Activated CD8-positive, alpha-beta memory T cell treated with anti-CD3 and anti-CD28 coated beads for 1 hour (primary cell): ENCODE measurements at places on chromosomes 12 and 14.

DNA sequence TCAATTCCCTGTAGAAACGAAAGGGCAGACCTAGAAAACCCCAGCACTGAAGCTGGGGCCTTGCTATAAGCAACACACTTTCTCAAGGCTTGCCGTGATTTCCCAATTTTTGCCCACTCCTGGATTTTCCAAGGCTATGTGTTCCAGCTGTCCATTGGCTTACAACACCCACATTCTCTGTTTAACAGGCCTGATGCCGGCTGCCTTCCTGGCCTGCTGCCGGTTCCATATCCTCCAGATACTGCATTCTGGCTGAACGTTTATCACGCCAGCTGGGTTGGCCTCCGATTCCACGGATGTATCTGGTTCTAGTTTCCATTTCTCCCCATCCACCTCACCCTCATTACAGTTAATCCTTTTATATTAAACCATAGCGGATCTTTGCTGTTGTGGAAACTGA lies 2.0 kb upstream of the PCNX1 start:
- DNase-seq: no peak

- peak; percentile 34 for DNase-seq
These were observed 115.9 kb upstream of the TMPO start for GRCh38 chr12:98399532-98399931.

GRCh38 chr14:102911991-102912761 lies 10.3 kb upstream of the AMN start:
- DNase-seq: no peak

DNA sequence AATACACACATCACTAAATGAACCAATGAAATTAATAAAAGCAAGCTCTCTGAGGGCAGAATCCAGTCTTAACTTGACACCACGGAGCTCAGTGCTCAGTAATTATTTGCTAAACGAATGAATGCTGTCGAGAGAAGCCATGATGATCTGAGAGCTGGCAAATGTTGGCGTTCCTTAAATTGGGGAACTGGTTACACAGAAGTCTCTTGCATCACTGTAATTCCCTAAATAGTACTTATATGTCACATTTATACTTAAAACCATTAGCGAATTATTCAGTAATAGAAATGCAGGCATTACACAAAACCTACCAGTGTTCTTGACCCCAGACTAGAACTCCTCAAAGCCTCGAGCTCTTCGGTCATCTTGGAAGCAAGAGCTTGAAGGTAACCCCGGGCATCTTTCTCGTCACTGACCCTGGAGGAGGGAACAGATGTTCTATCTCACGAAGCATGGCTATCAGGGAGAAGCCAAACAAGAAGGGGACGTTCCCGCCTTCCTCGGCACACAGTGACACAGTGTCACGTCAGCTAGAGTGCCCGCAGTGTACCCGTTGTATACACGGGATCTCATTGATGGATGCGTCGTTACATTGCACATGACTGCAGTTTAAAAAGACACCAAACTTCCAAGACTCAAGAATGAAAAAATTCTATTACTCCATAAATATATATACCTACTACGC lies 43.6 kb downstream of the AMN start:
- DNase-seq: no peak

DNA sequence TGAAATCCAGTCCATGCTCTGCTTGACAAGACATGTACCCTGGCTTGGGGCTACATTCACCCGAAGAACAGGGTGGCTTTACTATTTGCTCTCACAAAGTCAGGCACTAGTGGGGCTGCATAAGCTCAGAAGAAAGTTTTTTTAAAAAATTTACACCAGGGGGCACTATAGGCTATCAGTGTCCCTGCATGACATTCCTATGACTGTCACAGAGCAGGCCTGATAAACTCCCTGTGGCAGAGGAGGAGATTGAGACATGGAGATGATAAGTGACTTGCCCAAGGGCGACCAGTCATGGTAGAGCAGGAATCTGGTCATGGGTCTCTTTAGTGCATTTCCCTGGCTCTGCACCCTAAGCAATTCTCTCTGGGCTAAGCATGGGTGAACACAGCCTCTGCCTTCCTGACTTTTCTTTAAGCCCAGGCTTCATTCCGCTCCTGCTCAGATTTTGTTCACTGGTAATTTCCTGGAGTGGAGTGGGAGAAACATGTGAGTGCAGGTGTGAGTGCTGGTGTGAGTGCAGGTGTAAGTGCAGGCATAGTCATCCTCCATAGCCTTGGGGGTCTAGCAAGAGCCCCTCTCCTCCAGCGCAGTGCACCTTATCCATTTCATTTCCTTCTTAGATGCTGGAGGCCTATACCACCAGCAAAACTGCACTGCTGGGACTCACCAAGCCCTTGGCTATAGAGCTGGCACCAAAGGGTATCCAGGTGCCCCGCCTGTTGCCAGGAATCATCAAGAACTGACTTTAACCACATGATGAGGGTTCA lies 91.6 kb downstream of the DHRS2 start:
- no peak for DNase-seq

GRCh38 chr14:68589447-68590200 lies 203.2 kb downstream of the ZFP36L1 start:
- no peak for DNase-seq

DNA sequence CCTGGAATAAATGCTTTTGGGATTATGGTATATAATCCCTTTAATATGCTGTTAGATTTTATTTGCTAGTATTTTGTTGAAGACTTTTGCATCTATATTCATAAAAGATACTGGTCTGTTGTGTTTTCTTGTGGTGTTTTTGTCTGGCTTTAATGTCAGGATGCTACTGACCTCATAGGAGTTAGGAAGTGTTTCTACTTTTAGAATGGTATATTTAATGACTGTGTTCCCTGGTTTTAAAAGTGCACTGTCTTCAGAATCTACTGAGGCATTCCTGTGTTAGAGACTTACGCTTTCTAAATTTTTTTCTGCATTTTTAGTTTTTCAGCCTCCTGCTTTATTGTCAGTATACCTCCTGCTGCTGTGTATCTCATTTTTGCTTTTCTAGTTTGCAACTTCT lies 51.6 kb downstream of the ARHGAP5 start:
- no peak for DNase-seq

GRCh38 chr14:32430326-32430725 lies 101.2 kb downstream of the AKAP6 start:
- DNase-seq: no peak

DNA sequence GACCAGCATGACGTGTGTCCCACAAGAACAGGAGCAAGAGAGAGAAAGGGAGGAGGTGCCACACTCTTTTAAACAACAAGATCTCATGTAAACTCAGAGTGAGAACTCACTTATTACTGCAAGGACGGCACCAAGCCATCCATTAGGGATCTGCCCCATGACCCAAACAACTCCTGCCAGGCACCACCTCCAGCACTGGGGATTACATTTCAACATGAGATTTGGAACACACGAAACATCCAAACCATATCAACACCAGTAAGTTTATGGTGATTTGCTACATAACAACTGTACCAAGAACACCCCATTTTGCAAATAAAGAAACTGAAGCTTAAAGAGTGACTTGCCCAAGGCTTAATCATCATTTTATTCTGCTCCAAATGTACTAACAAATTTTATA lies 23.7 kb upstream of the OR6J1 start:
- DNase-seq: no peak

DNA sequence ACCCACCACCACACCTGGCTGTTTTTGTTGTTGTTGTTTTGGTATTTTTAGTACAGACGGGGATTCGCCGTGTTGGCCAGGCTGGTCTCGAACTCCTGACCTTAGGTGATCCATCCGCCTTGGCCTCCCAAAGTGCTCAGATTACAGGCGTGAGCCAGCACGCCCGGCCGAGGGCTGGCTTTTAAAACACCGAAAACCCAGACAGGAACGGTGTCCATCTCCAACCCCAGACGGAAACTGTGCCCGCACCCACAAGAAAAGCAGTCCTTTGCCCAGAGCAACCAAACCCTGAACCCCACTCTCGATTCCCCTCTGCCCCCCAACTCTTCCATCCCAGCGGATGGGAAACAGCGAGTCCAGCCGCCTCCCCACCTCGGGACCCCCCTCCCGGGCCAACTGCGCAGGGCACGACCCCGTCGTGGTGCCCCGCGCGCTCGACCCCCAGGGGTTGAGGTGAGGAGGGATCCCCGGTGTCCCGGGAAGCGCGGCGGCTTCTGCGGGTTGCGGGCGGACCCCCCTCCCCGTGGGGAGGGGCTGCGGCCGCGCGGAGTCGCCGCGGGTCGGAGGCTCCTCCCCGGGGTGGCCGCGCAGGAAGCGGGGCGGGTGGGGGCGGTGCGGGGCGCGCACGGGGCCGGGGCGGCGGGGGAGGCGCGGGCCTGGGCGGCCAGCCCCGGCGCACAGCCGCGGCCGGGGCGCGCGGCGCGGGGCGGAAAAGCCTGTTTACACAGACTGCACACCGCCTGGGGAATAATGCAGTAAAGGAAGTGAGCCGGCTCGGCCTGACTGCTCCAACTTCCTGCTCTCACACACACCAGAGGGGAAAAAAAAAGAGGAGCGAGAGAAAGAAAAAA lies at the start of gene ELK3:
ELK3 (plus strand) TSS at position 651 of the 851 bp plus-strand sequence.
- peak; percentile 31 for DNase-seq

DNA sequence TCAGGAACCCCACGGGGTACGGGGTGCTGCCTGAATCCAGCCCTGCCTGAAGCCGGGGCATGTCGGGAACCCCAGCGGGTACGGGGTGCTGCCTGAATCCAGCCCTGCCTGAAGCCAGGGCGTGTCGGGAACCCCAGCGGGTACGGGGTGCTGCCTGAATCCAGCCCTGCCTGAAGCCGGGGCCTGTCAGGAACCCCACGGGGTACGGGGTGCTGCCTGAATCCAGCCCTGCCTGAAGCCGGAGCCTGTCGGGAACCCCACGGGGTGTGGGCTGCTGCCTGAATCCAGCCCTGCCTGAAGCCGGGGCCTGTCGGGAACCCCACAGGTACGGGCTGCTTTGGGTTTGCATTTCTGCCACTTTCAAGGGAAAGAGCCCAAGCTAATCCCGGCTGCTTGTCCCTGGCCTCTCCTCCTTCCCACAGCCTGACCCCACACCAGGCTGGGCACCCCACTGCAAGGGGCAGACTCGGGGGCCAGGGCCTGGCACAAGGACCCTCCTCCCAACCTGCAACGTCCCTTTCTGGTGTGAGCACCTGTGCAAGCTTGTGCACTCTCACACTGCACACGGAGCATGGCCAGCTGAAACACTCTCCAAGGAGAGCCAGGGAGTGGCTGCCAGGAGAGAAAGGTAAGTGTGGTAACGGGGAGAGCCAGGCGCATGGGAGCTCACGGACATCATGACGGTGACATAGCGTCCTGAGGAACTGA lies 5.6 kb upstream of the FBRSL1 start:
- no peak for DNase-seq

- no peak for DNase-seq
These were observed 17.6 kb downstream of the CPNE8 start for GRCh38 chr12:38887770-38888169.
